Endodermal cell (in vitro differentiated cells): ENCODE measurements at places on chromosomes 2 and 18. TPM values are rescaled to one million over a fixed set of nuclear protein-coding genes. Genes with fewer than 3 reads are reported as not detected.

Gene NT5DC4
- total RNA-seq: not detected in 3 replicates

Gene COPS7B
- total RNA-seq: 55.0 and 58.9 TPM in 2 replicates

Gene GLI2
- total RNA-seq: 17.0 and 21.1 TPM in 2 replicates

Gene CIB4
- not detected in 3 replicates for total RNA-seq

Gene XIRP2
- total RNA-seq: 0.14 TPM in 1 of 2 replicates, not detected in the other

Gene TMEM17
- total RNA-seq: 1.7 to 2.1 TPM (median 1.8 TPM) in 3 replicates

Gene GPR45
- total RNA-seq: not detected in 2 replicates

Gene MC2R
- total RNA-seq: not detected in 2 replicates

- H3K4me1 ChIP-seq: no peaks in the 10 kb centered on the region
- no peaks in the 10 kb centered on the region for H3K27me3 ChIP-seq
- no peak overlapping the region for H3K27ac ChIP-seq
- DNase-seq: no peak
- peaks cover 14% of the 10 kb centered on the region for H3K36me3 ChIP-seq
- H3K4me3 ChIP-seq: no peak overlapping the region
These were observed 31.0 kb downstream of the STRADB start for GRCh38 chr2:201482543-201482942.

- no peak overlapping the region for H3K4me3 ChIP-seq
- no peak overlapping the region for H3K27ac ChIP-seq
- no peaks in the 10 kb centered on the region for H3K27me3 ChIP-seq
These were observed 133.6 kb downstream of the SOCS6 start for GRCh38 chr18:70422391-70422965.

- H3K4me1 ChIP-seq: peaks cover 5% of the 10 kb centered on the region
- H3K36me3 ChIP-seq: peaks cover under 1% of the 10 kb centered on the region
- no peaks in the 10 kb centered on the region for H3K27me3 ChIP-seq
These were observed 9.0 kb downstream of the PMAIP1 start for GRCh38 chr18:59908799-59909198.

- no peak overlapping the region for H3K27ac ChIP-seq
- no peak for DNase-seq
- H3K4me3 ChIP-seq: no peak overlapping the region
- H3K4me1 ChIP-seq: peaks cover 3% of the 10 kb centered on the region
- no peaks in the 10 kb centered on the region for H3K36me3 ChIP-seq
These were observed 109.0 kb upstream of the BZW1 start for GRCh38 chr2:200702646-200703118.

DNA sequence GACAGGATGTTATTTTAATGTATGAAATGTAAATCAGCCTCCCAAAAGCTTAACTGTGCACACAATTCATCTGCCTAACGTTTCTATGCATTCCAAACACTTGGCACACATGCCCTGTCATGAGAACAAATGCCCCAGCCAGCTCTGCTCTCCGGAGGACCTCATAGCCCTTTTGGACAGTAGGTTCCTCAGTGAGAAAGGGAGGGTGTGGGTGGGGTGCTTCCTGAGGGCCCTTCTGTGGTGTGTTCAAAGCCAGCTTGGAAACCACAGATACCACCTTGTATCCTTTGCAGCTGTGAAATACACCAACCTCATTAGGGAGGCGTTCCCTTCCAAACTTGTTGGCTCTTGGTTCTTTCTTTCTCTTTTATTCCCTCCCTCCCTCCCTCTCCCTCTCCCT is 102.2 kb upstream of the ASB18 start:
- H3K27ac ChIP-seq: no peak overlapping the region
- H3K36me3 ChIP-seq: no peaks in the 10 kb centered on the region
- H3K27me3 ChIP-seq: no peaks in the 10 kb centered on the region
- H3K4me3 ChIP-seq: no peak overlapping the region
- no peak for DNase-seq

DNA sequence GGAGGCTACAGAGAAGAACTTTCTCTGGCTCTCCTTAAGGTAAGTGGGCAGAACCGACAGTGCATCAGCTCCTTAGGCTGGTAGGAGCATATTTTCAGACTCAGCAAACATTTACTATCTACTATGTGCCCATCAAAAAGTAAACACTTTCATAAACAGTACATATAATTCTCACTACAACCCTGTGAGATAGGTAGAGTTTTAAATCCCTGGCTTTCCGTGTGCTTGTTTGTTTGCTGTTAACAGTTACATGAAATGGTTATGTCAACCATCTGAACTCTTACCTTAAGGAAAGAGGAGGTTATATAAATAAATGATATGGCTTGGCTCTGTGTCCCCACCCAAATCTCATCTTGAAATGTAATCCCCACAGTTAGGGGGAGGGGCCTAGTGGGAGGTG is 310.1 kb downstream of the ALK start:
- H3K27me3 ChIP-seq: no peaks in the 10 kb centered on the region
- H3K4me1 ChIP-seq: peaks cover 5% of the 10 kb centered on the region
- DNase-seq: no peak
- H3K4me3 ChIP-seq: no peak overlapping the region
- no peaks in the 10 kb centered on the region for H3K36me3 ChIP-seq

DNA sequence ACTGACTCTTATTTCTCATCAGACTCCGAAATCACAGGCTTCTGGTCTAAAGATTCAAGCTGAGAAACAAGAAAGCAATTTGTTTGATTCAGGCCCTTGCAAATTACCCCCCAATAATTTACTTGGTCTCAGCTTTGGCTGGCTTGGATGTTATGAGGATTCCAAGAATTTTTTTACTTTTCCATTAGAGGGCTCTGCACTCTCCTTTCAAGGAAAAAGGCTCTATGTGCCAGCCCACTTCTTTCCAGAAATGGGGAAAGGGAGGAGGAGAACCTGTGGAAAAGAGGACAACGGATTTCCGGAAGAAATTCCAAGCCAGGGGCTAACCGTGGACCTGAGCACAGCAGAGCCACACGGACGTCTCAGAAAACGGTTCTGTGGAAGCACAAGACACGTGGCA is 44.4 kb downstream of the BCL11A start:
- DNase-seq: peak; percentile 42
- no peak overlapping the region for H3K4me3 ChIP-seq
- peaks cover 6% of the 10 kb centered on the region for H3K27me3 ChIP-seq
- peak overlapping the region; percentile 87 for H3K27ac ChIP-seq

- DNase-seq: no peak
- no peak overlapping the region for H3K4me3 ChIP-seq
- no peaks in the 10 kb centered on the region for H3K4me1 ChIP-seq
- H3K36me3 ChIP-seq: no peaks in the 10 kb centered on the region
- no peaks in the 10 kb centered on the region for H3K27me3 ChIP-seq
These were observed 35.9 kb downstream of the MAP4K4 start for GRCh38 chr2:101733257-101733993.

- H3K4me1 ChIP-seq: no peaks in the 10 kb centered on the region
- no peak for DNase-seq
- H3K36me3 ChIP-seq: no peaks in the 10 kb centered on the region
These were observed 701.6 kb downstream of the SATB2 start for GRCh38 chr2:198756166-198756565.

- DNase-seq: no peak
- no peaks in the 10 kb centered on the region for H3K36me3 ChIP-seq
- no peaks in the 10 kb centered on the region for H3K4me1 ChIP-seq
- H3K4me3 ChIP-seq: no peak overlapping the region
- no peak overlapping the region for H3K27ac ChIP-seq
These were observed 851.2 kb upstream of the CRIM1 start for GRCh38 chr2:35504419-35504818.

GRCh38 chr2:183349091-183349490 is 224.8 kb downstream of the NUP35 start:
- no peak overlapping the region for H3K4me3 ChIP-seq
- no peaks in the 10 kb centered on the region for H3K27me3 ChIP-seq
- H3K36me3 ChIP-seq: no peaks in the 10 kb centered on the region
- DNase-seq: no peak

DNA sequence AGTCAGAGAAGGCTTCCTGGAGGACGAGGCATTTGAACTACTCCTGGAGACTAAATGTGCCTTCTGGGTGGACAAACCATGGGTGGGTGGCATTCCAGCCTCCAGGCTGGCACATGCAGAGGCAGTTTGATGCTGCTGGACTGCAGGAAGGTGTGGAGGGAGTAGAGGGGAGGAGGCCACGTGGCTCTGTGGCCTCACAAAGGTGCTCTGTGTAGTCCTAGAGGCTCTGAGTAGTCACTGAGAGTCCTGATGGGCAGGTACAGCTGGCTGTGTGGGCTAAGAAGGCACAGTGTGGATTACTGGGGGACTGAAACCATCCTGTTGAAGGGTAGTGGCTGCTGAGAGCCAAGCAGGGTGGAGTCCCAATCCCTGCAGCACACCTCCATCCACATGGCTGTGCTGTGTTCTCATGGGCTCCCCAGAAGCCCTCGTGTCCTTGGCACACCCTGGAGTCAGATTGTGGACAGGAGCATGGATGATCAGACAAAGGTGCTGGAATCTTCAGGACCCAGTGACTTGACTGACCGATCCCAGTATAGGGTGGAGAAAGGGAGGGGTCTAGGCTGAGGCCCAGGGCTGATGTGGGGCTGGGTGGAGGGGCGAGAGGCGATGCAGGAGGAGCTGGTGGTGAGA is 87.4 kb upstream of the HS6ST1 start:
- no peak overlapping the region for H3K4me3 ChIP-seq
- no peaks in the 10 kb centered on the region for H3K27me3 ChIP-seq
- H3K4me1 ChIP-seq: peaks cover 11% of the 10 kb centered on the region
- DNase-seq: peak; percentile 55
- H3K36me3 ChIP-seq: no peaks in the 10 kb centered on the region

DNA sequence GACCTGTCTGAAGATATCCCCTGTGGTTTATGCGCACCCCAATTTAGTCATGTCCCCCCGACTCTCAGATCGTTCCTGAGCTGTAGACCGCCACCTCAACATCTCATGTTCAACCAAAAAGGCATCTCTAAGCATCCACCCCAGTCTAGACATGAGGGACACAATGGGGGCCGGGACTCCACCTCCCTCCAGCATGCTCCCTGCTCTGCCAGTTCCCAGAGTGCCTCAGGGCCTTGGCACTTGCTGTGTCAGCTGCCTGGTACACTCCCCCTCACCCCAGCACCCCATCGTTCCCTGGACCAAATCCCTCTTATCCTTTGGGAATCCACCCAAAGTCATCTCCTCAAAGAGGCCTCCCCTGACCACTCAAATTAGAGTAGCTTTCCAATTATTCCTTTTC is 22.2 kb downstream of the TNS1 start:
- H3K4me3 ChIP-seq: no peak overlapping the region
- no peak for DNase-seq
- H3K27me3 ChIP-seq: peaks cover 28% of the 10 kb centered on the region
- no peak overlapping the region for H3K27ac ChIP-seq
- no peaks in the 10 kb centered on the region for H3K4me1 ChIP-seq
- no peaks in the 10 kb centered on the region for H3K36me3 ChIP-seq

DNA sequence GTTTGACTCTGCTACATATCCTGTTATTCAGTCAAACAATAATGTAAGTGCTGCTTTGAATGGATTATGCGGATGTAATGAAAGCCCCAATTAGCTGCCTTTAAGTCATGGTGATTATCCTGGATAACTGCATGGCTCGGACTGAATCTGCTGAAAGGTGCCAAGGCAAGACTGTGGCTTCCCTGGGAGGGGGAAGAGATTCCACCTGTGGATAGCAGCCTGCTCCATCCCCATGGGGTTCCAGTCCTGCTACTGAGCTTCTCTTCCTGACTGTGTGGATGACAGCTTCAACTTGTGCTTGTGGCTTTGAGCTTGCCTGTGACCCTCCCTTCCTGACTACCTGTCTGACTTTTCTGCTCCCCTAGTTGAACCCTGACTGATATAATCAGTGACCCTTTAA is 540.0 kb upstream of the GYPC start:
- H3K36me3 ChIP-seq: no peaks in the 10 kb centered on the region
- H3K4me1 ChIP-seq: no peaks in the 10 kb centered on the region
- H3K27me3 ChIP-seq: no peaks in the 10 kb centered on the region
- H3K27ac ChIP-seq: no peak overlapping the region
- peak; percentile 67 for DNase-seq
- H3K4me3 ChIP-seq: no peak overlapping the region

GRCh38 chr2:65379721-65380171 is 52.7 kb downstream of the SPRED2 start:
- H3K27ac ChIP-seq: no peak overlapping the region
- H3K4me3 ChIP-seq: no peak overlapping the region
- peaks cover 23% of the 10 kb centered on the region for H3K4me1 ChIP-seq
- no peaks in the 10 kb centered on the region for H3K27me3 ChIP-seq
- peaks cover 62% of the 10 kb centered on the region for H3K36me3 ChIP-seq

DNA sequence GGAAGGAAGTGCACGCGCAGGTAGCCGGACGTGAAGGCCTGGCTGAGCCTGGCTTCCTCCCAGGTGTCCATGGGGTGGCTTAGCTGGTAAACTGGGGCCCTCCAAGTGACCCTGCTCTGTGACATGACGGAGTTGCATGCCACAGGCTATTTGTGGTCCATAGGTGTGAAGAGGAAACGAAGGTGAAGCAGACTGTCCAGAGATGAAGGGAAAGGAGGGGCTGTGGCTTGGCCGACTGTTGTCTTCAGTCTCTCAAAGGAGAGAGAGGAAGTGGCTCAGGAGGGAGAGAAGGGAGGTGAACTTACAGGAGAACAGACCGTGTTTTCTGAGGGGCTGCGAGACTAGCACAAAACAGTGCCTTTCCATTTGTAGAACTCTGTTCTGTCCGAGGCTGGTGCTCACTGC is 19.3 kb downstream of the INPP5D start:
- no peak overlapping the region for H3K4me3 ChIP-seq
- DNase-seq: no peak
- H3K36me3 ChIP-seq: no peaks in the 10 kb centered on the region

- DNase-seq: no peak
- no peaks in the 10 kb centered on the region for H3K4me1 ChIP-seq
- no peak overlapping the region for H3K4me3 ChIP-seq
- peak overlapping the region; percentile 40 for H3K27ac ChIP-seq
- H3K36me3 ChIP-seq: no peaks in the 10 kb centered on the region
These were observed 62.5 kb upstream of the ACAA2 start for GRCh38 chr18:49875783-49876182.
